Activated naive CD4-positive, alpha-beta T cell (primary cell): ENCODE measurements at places on chromosomes 3 and 15.

DNA sequence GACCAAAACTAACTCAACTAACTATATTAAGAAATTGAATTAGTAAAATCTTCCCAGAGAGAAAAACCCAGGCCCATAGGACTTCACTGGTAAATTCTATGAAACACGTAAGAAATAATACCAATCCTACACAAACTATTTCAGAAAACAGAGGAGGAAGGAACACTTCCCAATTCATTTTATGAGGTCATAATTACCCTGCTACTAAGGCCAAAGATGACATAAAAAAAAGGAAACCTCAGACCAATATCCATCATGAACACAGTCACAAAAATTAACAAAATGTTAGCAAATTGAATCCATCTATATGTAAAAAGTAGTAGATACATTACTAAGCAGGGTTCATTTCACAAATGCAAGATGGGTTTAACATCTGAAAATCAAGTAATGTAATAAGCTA, 3.5 kb downstream of the EDC3 start:
- DNase-seq: no peak

GRCh38 chr3:33071181-33071580, 25.8 kb downstream of the GLB1 start:
- no peak for DNase-seq

GRCh38 chr3:106083207-106083606, 214.4 kb upstream of the CBLB start:
- DNase-seq: no peak

DNA sequence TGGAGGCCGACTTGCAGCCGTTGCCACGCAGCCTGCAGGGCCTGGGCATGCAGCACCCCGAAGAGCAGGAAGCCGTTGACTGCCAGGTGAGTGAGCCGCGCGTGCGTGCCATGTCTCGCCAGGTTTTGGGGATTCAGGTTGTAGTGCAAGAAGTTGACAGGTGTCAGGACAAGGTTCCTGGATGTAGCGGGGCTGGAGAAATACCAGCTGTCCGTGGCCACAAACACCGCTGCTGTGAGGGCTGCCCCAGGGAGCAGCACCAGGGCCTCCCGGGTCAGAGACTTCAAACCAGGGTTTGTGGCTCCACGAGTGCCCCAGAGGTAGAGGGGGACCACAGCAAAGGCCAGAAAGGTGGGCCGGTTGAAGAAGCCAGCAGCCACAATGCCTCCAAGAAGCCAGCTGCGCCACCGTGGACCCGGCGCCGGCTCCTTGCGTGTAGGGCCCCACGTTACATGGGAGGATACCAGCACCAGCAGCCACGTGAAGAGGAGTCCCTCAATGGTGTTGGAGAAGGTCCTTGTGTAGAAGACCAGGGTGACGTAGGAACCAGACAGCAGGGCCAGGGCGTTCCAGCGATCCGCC, 5.6 kb upstream of the NCBP2 start:
- no peak for DNase-seq

DNA sequence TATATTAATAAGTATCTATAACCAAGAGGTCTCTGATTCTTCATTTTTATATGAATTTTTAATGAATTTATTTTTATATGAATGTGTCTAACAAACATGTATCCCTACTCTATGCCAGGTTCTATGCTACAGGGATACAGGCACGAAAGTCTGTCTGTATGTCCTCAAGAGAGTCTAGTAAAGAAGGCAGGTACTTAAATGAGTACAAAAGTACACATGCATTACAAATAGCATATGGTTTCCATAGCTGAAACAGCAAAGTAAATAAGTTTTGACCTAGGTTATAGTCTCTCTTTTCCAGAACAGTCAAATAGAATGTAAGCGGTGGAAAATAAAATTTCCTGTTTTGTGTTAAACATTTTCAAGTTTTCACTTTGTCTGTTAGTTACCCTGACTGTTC, 13.3 kb upstream of the ABHD10 start:
- DNase-seq: no peak

- no peak for DNase-seq
Measured at GRCh38 chr3:173404156-173404555, 6.6 kb downstream of the NLGN1 start.

DNA sequence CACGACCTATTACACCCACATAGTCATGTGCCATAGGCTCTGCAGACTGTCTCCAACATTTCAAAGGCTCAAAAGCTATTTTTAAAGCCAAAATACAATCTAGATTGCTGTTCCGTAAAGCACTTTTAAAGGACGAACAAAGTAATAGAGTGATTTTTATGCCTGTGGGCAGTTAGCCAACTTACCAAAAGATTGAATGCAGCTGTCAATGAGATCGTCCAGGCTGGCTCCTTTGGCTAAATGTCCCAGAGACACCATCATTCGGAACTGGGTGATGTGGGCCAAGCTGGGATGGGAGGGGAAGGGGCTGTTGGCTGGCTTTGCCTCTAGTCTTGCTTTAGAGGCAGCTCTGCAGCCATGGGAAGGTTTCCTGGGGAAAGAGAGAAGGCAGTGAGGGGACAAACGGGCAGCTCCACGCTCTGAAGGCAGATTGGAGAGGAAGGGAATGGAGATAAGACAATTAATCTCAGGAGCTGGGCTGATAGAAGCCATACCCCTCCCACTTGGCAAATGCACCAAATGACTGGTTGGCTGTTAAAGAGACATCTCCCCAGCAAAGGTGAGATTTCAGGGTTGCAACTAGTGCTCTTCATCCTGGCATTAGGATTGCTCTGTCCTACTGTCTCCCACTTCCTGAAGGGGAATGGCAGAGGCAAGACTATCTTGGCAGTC, 4.8 kb downstream of the RASGRP1 start:
- DNase-seq: no peak

- DNase-seq: no peak
Measured at GRCh38 chr3:13590841-13591520, 42.1 kb downstream of the FBLN2 start.

GRCh38 chr3:55591888-55592287, 104.8 kb upstream of the WNT5A start:
- no peak for DNase-seq

DNA sequence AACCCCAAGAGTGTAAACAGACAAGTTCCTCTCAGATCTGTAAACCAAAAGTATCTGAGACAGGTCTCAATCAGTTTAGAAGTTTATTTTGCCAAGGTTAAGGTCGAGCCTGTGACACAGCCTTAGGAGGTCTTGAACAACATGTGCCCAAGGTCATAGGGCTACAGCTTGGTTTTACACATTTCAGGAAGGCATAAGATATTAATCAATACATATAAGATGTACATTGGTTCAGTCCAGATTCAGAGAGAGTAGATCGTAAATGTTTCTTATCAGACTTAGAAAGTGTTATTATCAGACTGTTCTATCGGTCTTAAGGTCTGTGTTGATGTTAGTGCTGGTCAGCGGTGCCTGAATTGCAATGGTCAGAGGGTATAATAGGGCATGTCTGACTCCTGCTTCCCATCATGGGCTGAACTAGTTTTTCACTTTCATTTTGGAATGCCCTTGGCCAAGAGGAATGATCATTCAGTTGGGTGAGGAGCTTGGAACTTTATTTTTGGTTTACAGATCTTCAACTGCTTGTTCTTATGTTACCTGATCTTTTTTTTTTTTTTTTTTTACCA, 27.0 kb upstream of the MFGE8 start:
- DNase-seq: no peak

DNA sequence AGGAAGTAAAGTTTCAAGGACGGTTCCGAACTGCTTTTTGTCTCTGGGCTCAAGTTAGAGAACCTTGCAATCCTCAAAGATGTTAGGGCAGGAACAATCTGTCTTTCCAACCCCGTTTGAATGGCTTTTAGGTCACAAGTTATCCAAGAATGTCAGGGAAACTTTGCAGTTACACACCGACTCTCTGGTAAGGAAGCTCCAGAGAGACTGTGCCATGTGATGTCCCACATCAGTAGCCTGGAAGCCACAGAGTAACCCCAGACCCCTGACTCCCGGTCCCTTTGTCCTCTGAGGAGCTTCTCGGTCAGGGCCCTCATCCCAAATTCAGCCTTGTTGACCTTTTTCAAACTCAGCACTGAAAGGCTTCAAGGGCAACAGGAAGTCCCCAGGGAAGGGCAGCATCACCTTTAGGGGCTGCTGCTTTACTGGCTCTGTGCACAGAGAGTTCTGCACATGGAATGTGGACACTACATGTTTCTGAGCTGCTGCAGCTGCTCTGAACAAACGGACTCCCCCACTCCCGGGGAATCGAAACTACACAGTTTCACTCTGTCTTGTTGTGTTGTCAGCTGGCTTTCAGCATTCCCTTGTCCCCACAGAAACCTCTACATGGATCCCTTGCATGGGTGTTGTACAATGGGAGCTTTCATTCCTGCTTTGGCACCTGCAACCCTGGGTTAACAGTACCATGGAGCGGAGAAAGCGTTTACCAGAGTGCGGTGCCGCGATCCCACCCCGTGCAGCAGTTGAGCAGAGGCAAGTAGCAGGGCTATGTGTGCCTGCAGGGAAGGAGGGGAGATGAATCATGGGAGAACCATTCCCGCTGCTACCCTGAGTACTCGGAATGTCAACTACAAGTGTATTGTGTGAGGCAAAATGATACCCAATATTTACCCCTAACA, 408.2 kb upstream of the THBS1 start:
- DNase-seq: no peak

DNA sequence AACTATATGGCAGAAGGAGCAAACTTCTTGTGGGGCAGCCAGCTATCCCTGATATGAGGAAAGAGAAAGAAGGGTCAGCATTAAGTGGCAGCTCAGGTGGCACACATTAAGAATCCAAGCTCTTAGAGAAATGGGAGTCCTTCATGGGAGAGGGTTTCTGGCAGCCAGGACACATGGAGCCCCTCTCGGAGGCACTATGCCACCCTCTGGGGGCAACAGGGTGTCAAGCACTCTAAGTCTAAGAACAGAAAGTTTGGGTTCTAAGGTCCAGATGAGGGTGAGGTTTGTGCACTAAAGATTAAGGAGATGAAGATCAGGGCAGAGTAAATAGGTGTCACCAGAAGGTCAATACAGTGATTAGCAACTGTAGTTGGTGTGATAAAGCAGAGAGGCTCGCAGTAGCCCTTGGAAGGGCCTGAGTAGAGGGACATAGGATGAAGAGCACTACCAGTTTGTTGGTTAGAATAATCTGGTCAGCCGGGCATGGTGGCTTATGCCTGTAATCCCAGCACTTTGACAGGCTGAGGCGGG, 89.3 kb downstream of the ST6GAL1 start:
- no peak for DNase-seq

DNA sequence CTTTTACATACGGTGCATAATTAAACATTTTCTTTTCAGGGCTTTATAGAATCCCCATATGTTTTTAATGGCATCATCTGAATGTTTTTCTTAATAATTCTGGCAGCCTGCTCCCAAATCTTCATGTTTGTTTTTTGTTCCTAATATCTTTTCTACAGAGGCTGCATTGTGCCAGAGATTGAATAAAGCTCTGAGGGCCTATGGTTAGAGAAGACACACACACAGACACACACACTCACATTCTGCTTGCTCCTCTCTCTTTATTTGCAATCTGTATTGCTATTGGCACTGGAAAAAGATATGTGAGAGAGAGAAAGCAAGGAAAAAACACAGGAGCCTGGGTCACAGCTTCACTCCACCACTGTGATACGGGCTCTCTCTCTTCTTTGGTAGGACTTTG, 136.0 kb downstream of the MECOM start:
- DNase-seq: no peak

GRCh38 chr3:42101048-42101447, 9.9 kb downstream of the TRAK1 start:
- DNase-seq: no peak

DNA sequence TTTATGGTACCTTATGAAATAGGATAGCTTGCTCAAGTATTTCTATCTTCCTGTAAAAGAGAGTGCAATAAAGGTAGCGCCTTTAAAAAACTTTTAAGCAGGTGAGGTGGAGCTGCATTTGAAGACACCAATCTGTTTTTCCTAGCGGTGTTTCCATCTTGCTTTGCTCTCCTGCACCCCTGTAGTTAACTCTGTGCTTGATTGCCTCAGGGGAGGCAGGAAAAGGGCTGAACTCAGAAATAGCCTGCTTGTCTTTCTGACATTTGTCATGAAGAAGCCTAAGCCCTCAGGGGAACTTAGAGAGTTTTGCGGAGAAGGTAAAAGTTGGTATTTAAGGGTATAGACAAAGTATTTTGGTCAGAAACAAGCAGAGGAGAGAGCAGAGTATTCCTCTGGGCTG, 63.0 kb upstream of the TPRG1 start:
- DNase-seq: no peak

DNA sequence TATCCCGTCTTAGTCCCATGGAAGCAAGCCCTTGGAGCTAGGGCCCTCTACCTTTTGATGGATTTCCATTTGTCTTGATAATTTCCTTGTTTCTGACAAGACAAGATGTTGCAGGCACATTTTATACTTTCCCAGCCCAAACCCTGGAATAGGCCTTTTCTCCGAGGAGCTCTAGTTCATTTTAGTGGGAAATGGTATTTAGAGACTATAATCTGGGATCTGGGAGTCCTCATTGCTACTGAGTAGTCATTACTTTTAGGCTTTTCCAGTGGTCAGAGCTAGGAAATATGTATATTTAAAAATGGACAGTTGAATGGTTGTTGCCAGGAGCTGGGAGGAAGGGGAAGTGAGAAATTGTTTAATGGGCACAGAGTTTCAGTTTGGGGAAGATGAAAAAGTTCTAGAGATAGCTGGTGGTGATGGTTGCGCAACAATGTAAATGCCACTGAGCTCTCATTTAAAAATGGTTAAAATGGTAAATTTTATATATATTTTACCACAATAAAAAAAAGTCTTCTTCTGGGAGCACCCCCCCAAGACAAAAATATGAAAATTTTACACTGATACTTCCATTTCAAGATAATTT, 31.6 kb downstream of the MLH1 start:
- DNase-seq: no peak

DNA sequence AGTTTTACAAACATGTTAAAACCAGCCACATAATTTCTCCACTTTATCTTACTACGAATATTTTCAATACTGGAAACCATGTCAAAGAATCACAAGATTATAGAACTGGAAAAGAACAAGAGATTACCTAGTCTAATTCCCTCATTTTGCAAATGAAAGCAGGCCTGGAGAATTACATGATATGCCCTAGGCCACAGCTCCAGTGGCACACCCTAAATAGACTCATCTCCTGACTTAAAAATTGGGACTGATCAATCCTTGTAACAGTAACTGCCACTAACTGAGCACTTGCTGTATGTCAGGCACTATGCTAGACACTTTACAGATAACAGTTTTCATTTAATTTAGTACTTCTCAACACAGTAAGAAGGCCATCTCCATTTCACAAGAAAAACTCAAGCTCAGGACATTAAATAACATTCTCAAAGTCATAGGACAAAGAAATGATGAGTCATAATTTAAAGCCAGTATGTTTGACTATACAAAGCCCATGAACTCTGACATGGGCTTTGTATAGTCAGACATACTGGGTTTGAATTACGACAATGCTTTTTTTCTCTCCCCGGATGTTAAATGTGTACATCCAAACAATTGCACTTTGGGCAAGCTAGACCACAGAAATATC, 9.4 kb downstream of the IGSF11 start:
- DNase-seq: no peak
